ENCODE measurements at places on chromosomes 5 and 9. TPM values are rescaled to one million over a fixed set of nuclear protein-coding genes. Genes with fewer than 3 reads are reported as not detected.

DNA sequence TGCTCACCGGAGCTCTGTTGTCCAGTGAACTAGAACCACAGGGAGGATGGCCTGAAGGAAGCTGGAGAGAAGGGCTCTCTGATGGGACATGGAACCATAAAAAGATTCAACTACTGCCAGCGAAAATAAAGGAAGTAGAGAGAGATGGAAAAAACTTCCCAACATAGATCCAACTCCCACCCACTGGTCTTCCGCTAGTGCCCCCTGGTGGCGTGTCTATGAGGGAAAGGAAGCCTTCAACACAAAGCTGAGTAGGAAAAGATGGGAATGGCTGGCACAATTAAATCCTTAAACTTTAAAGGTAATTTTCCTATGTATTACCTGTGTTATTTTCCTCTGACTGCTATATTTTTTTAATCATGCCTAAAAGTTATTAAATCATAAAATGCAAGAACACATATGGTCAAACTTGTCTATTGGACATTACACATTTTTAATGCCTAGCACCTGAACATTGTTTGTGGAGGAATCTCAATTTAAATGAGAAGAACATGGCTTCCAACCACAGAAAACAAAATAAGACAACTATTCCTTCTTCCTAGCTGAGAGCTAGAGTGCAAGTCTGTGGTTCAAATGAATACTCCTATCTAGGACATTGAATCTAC lies 51.5 kb downstream of the CEP120 start:
- no peak overlapping the region for H3K4me3 ChIP-seq
- H3K27me3 ChIP-seq: no peaks in the 10 kb centered on the region
- H3K4me1 ChIP-seq: no peaks in the 10 kb centered on the region
- no peak overlapping the region for H3K27ac ChIP-seq
- no peak for DNase-seq

The GABRA1 gene
- total RNA-seq: not detected

DNA sequence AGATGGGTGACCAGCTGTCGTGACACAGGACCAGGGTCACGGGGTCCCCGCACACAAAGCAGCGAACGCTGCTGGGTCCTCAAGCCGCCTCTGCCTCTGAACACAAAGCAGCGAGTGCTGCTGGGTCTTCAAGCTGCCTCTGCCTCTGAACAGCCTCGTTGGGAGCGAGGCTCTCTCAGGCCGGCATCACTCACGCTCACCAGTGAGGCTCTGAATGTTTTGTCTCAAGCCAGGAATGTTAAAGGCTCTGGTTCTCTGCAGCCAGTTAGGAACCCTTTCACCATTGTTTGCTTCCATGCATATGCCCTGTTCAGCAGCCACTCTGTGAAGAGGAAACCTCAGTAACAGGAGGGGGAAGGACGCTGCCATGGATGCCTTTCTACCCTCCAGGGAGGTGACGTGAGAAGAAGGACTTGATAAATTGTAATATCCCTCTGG lies 82.7 kb upstream of the TAF11L2 start:
- no peaks in the 10 kb centered on the region for H3K4me1 ChIP-seq
- H3K4me3 ChIP-seq: no peak overlapping the region
- H3K36me3 ChIP-seq: no peaks in the 10 kb centered on the region
- no peak overlapping the region for H3K27ac ChIP-seq
- no peak for DNase-seq
- H3K27me3 ChIP-seq: no peaks in the 10 kb centered on the region

- H3K36me3 ChIP-seq: no peaks in the 10 kb centered on the region
- H3K4me1 ChIP-seq: peaks cover 2% of the 10 kb centered on the region
- DNase-seq: peak; percentile 57
- H3K27ac ChIP-seq: no peak overlapping the region
Observed at GRCh38 chr5:156934450-156935211, 28.4 kb downstream of the TIMD4 start.

GRCh38 chr9:133437753-133438531 lies 15.8 kb downstream of the ADAMTS13 start:
- no peak for DNase-seq
- H3K27ac ChIP-seq: no peak overlapping the region
- H3K4me1 ChIP-seq: no peaks in the 10 kb centered on the region
- H3K4me3 ChIP-seq: no peak overlapping the region
- peaks cover 10% of the 10 kb centered on the region for H3K27me3 ChIP-seq

DNA sequence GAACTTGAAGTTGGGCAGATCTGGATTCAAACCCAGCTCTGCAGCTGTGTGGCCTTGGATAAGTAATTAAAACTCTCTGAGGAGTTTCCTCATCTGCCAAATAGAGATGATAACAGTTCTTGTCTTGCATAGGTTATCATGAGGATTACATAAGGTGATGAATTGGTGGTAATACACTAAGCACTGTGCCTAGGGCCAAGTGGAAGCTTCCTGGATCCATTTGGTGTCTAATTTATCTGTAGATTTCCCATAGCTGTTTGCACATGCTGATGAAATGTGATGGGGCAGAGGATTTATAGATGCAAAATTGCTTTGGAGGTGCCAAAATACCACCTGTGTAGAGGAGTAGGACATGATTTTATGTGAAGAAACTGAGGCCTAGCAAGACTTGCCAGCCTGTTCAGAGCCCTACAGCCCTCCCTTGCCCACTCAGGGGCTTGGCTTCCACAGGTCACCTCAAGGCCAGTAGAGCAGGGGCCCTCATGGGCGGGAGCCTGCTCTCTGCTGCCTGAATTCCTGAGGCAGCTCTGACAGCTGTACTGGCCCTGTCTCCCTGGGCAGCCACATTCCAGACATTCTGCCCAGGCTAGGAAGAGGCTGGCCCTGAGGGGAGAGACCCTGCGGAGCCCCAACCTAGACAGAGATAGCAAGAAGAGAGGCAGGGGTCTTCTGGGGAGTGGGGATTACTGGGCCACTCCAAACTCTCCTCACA lies 5.9 kb upstream of the FAT2 start:
- no peak overlapping the region for H3K27ac ChIP-seq
- H3K27me3 ChIP-seq: no peaks in the 10 kb centered on the region

- H3K27me3 ChIP-seq: no peaks in the 10 kb centered on the region
- H3K27ac ChIP-seq: no peak overlapping the region
- H3K4me3 ChIP-seq: no peak overlapping the region
- no peak for DNase-seq
Observed at GRCh38 chr5:164266571-164266970, 761.2 kb downstream of the MAT2B start.

DNA sequence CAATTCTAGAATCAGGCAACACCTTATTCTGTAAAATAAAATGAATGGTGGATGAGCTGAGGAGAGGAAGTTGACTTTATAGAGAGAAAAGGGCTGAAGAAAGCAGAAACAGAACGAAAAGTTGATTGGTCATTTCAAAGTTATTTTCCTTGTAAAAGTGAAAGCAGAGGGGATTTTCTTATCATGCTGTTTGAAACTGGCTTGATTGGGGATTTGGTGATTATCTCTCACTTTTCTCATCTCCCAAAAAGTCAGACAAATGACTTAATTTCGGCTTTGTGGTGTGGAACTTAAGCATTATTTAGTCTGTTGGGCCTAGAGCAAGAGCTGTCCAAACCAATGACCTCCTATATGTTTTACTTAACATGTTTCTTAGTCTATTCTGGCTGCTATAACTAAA lies 60.5 kb upstream of the ITGA2 start:
- no peak for DNase-seq
- no peaks in the 10 kb centered on the region for H3K27me3 ChIP-seq
- no peaks in the 10 kb centered on the region for H3K36me3 ChIP-seq
- no peak overlapping the region for H3K27ac ChIP-seq
- H3K4me3 ChIP-seq: no peak overlapping the region
- H3K4me1 ChIP-seq: no peaks in the 10 kb centered on the region

DNA sequence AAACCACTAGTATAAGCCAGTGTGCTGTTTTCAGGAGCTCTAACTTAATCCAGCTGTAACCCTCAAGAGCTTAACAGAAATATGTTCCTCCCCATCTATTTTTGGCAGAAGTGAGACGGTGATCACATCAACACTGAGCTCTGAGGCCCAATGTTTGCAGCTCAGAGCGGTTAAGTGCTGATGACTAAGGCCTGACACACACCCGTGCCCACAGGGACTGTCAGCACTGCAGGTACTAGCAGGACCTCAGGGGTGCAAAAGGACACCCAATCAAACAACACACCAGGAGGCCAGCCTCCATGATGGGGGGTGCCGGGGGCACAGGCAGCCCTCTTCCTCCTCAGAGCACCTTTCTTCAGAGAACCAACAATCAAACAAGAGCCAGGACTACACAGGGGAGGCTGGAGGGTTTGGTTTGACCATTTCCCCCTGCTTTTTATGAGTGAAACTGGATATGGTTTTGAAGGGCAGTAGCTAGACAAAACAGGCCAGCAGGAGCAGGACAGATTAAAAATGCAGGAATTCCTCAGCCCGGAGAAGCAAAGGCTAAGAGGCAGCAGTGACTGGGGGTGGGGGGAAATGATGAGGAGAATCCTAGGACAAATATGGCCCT lies 61.3 kb downstream of the RAPGEF1 start:
- no peaks in the 10 kb centered on the region for H3K27me3 ChIP-seq
- peak overlapping the region; percentile 88 for H3K27ac ChIP-seq
- no peaks in the 10 kb centered on the region for H3K36me3 ChIP-seq
- DNase-seq: peak; percentile 64

The NR5A1 gene
- not detected for total RNA-seq

- H3K27ac ChIP-seq: no peak overlapping the region
- no peak for DNase-seq
- no peaks in the 10 kb centered on the region for H3K36me3 ChIP-seq
- no peaks in the 10 kb centered on the region for H3K4me1 ChIP-seq
Observed at GRCh38 chr5:77518304-77518703, 26.2 kb upstream of the WDR41 start.

DNA sequence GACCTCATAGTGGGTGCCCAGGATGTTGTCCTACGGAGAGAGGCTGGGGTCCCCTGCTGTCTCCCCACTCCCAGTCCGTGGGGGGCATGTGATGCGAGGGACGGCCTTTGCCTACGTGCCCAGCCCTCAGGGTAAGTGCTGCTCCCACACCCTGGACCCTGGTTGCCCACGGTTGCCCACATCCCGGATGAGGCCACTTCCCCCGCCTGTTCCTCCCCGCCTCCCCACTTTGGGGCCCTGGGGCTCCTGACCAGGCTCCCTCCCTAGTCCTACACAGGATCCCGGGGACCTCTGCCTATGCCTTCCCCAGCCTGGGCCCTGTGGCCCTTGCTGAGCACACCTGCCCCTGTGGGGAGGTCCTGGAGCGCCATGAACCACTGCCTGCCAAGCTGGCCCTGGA lies 1.5 kb downstream of the SLC34A1 start:
- H3K27me3 ChIP-seq: no peaks in the 10 kb centered on the region
- peaks cover 19% of the 10 kb centered on the region for H3K4me1 ChIP-seq
- H3K27ac ChIP-seq: no peak overlapping the region
- no peak overlapping the region for H3K4me3 ChIP-seq
- no peaks in the 10 kb centered on the region for H3K36me3 ChIP-seq

The TOR2A gene
- total RNA-seq: 15.5 TPM

The FGF10 gene
- not detected for total RNA-seq

DNA sequence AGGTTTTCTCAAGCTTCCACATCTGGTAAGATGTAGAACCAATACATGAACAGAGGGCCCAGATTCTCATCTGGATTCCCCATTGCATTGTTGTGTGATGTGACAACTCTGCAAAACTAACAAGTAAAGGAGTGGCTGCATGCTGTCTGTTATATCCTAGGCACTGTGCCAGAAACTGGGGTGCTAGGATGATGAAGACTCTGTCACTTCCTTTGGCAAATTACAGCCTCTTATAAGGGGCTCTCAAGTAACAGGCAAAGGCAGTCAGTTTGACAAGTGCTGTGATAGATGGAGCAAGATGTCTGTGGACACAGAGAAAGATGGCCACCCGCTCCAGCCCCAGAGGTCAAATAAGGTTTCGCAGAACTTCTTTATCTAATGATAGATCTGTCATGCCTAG lies 115.7 kb downstream of the PAPPA start:
- no peaks in the 10 kb centered on the region for H3K4me1 ChIP-seq
- no peaks in the 10 kb centered on the region for H3K36me3 ChIP-seq

GRCh38 chr5:124599028-124599973 lies 147.1 kb downstream of the ZNF608 start:
- no peaks in the 10 kb centered on the region for H3K36me3 ChIP-seq
- H3K4me1 ChIP-seq: no peaks in the 10 kb centered on the region
- H3K27me3 ChIP-seq: peaks cover 6% of the 10 kb centered on the region
- H3K4me3 ChIP-seq: no peak overlapping the region

- H3K27me3 ChIP-seq: no peaks in the 10 kb centered on the region
- peak within 1 kb of the TSS; percentile 13 for H3K27ac ChIP-seq
- H3K36me3 ChIP-seq: no peaks in the 10 kb centered on the region
- peak; percentile 5 for DNase-seq
- peak within 1 kb of the TSS; percentile 92 for H3K4me3 ChIP-seq
Observed at GRCh38 chr9:125747053-125747764, at the start of gene PBX3. Gene PBX3, plus strand, starts transcription at chr9:125747373.

DNA sequence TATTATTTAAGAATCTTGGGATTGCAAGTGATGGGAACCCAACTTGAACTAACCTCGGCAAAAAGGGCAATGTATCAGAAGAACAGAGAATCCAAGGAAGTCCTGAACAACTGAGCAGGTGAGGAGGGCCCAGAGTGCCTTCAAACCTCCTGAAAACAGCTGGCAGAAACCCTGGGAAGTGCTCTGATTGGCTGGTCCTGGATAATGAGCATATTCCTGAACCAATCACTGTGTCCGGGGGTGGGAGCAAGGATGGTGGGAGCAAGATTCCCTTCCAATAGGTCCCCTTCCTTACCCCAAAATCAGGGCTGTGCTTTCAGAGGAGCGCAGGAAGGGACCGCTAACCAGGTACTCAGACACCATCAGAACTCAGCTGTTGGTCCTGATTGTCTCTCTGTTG lies 31.9 kb upstream of the TBC1D2 start:
- H3K4me1 ChIP-seq: no peaks in the 10 kb centered on the region
- H3K36me3 ChIP-seq: no peaks in the 10 kb centered on the region
- H3K4me3 ChIP-seq: no peak overlapping the region
- no peak for DNase-seq
- H3K27ac ChIP-seq: no peak overlapping the region
- no peaks in the 10 kb centered on the region for H3K27me3 ChIP-seq

- peaks cover 7% of the 10 kb centered on the region for H3K27me3 ChIP-seq
- H3K4me1 ChIP-seq: no peaks in the 10 kb centered on the region
- no peak overlapping the region for H3K4me3 ChIP-seq
- H3K27ac ChIP-seq: no peak overlapping the region
- DNase-seq: no peak
Observed at GRCh38 chr9:35996358-35996970, 38.5 kb upstream of the OR2S2 start.

GRCh38 chr9:116064970-116065369 lies 88.6 kb upstream of the PAPPA start:
- no peaks in the 10 kb centered on the region for H3K4me1 ChIP-seq
- no peaks in the 10 kb centered on the region for H3K27me3 ChIP-seq
- no peak for DNase-seq
- H3K27ac ChIP-seq: no peak overlapping the region
- no peak overlapping the region for H3K4me3 ChIP-seq

GRCh38 chr5:1103505-1104326 lies 8.1 kb downstream of the SLC12A7 start:
- no peaks in the 10 kb centered on the region for H3K27me3 ChIP-seq
- peak overlapping the region; percentile 67 for H3K4me3 ChIP-seq
- peak overlapping the region; percentile 96 for H3K27ac ChIP-seq
- no peak for DNase-seq
- no peaks in the 10 kb centered on the region for H3K36me3 ChIP-seq

Measured in T-cell (primary cell).